ENCODE measurements at places on chromosomes 2 and 18.

- no peak for DNase-seq
Observed at GRCh38 chr2:45616658-45617411, 5.8 kb upstream of the SRBD1 start.

DNA sequence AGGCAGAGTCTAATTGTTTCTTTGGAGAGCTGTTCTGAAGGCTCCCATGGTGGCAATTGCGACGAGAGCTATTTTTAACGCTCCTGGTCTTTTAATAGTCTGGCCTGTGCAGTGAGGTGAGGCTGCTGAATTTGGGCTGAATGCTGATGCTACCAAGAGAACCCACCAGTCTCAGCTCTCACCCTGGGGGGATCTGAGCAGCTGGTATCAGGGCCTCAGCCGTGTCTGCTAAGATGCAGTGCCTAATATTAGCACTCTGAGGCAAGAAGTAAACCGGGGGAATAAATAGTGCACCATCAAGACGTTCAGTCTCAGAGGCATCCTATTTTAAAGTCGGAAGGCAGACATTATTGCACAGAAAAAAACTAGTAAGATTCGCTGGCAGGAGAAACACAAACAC, 214.8 kb upstream of the PID1 start:
- DNase-seq, result no peak

DNA sequence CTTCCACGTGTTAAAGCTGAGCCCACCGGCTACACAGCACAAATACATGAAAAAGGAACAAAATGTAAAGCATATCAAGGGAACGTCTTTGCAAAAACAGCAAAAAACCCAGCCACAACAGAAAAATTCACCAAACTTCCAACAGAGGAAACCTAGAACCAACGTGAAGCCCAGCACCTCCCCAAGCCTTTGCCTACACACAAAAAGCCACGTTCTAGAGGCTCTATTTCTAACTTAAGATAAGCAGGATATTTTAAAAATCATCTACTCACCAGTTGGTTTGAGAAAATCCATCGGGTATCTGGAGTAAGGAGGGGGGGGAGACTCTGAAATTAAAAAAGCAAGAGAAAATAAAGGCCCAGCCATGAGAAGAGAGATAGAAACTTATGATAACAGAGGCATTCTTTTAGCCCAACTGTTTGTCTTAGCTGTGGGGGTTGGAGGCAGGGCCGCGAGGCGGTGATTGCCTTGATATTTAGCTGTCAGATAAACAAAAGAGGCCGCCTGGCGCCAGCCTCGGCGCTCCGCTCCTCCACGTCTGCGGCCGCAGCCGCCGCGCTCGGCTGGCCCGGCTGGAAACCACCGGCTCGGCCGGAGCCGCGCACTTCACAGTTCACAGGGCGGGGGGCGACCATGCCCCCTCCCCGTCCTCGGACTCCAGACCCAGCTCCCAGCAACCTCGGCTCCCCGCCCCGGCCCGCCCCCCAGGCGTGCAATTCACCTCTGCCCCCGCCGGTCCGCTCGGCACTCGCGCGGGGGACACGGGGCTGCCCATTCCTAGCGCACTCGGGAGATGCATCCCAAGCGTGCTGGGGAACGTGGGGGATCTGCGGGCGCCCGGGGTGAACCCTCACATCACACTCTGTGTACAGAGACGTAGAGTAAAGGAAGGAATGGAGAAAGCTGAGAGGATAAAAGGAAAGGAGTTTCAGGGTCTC, 2.4 kb downstream of the SMAD7 start:
- no peak for DNase-seq

DNA sequence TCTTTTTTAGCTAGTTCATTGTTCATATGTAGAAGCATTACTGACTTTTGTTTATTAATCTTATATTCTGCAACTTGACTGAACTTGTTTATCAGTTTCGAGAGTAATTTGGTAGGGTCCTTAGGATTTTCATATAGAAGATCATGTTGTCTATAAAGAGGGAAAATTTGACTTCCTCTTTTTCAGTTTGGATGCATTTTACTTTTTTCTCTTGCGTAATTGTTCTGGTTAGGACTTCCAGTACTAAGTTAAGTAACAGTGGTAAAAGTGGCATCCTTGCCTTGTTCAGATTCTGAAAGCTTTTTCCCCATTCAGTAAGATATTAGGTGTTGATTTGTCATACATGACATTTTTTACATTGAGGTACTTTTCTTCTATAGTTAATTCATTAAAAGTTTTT, 726.0 kb downstream of the KCNJ3 start:
- DNase-seq, result no peak

GRCh38 chr2:128369108-128369555, 50.5 kb upstream of the HS6ST1 start:
- no peak for DNase-seq

GRCh38 chr18:74486119-74486849, 9.9 kb upstream of the CNDP2 start:
- DNase-seq, result no peak

- no peak for DNase-seq
Observed at GRCh38 chr2:218003281-218003944, 618 bp upstream of the TNS1 start.

DNA sequence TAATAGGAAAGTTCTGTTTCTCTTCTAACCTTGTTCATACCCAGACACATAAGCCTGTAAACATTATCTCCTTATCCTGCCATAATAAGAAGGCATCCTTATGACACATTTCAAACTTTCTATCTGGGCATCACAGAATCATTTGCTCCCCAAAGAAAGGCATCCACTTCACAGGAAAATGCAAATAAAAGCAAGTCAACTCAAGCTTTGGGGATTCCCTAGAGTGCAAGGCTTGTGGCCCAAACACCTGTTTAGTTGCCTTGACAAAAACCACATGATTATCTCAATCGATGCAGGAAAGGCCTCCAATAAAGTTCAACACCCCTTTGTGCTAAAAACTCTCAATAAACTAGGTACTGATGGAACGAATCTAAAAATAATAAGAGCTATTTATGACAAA, 195.7 kb upstream of the GALNT5 start:
- DNase-seq, result no peak

DNA sequence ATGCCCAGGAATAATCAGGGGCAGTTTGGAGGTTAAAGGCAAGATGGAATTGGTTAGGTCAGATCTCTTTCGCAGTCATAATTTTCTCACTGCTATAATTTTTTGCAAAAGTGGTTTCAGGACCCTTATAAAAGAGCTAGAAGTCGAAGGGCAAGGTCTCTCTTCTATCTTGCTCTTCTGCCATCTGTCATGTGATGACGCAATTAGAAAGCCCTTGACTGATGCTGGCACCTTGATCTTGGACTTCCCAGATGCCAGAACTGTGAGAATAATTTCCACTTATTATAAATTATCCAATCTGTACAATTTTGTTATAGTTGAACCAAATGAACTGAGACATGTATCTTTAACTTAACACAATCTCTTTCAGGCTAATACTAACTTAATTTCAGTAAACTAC, 6.3 kb upstream of the RALBP1 start:
- no peak for DNase-seq

GRCh38 chr18:59057969-59058368, 81.7 kb upstream of the SEC11C start:
- DNase-seq, result no peak

GRCh38 chr2:102069311-102069974, 73.1 kb upstream of the IL1R1 start:
- no peak for DNase-seq

- DNase-seq, result no peak
Observed at GRCh38 chr2:148716378-148716920, 71.9 kb downstream of the EPC2 start.

DNA sequence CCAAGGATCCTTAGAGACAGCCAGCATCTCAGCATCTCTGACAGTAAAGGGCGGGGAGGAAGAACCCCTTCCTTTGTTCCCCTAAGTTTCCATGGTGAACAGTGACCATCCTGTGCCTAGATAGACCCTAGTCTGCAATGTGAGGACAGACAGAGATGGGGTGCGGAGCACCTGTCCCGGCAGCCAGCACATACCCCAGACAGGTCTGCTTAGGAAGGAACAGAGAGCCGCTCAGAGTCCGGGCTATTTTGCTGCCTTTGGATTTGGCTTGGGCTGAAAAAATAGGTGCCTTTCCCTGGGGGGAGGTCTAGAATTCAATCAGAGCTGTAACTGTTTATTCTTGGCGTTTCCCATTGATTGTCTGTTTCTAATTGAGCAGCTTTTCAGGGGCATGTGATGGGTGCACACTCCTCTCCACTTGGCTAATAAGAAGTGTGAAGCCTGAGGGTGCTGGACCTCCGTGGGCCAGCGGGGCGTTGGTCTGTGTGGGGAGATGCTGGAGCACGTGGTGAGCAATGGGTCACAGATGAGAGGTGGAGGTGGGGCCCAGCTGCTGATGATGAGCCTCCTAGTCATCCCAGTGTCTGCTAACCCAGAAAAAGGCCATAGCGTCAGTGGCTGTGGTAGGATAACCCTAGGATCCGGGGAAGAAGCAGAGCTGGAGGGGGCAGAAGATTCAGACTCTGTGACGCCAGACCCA, 236.8 kb downstream of the SEPTIN10 start:
- no peak for DNase-seq

DNA sequence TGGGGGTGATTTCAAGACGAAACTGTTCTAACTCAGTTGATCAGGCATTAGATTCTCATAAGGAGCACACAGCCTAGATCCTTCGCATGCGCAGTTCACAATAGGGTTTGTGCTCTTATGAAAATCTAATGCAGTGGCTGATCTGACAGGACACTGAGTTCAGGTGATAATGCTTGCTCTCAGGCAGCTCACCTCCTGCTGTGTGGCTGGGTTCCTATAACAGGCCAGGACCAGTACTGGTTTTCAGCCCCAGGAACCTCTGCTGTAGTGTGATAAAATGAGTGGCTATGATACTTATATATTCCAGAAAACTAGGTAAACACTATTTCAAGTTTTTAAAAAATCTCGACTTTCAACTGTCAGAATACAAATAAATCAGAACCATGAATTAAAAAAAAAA, 271.4 kb downstream of the GALNT13 start:
- no peak for DNase-seq

DNA sequence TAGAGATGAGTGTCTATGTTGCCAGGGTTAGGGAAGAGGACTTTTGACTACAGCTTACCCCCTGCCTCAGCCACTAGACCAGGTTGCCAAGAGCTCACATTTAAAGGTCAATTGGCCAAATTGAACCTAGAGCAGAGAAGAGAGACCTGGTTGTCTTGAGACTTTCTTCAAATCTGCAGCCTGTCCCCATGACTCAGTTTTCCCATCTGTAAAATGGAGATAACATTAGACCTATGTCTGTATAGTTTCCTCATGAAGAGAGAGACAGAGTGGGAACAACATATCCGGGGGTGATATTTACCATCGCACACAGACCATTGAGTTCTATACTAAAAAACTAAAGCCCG, 1.6 kb upstream of the LIPG start:
- DNase-seq, result no peak

GRCh38 chr18:59268721-59269562, 4.3 kb downstream of the RAX start:
- no peak for DNase-seq

GRCh38 chr2:174874085-174874484, 109.8 kb upstream of the CHRNA1 start:
- DNase-seq, result no peak

DNA sequence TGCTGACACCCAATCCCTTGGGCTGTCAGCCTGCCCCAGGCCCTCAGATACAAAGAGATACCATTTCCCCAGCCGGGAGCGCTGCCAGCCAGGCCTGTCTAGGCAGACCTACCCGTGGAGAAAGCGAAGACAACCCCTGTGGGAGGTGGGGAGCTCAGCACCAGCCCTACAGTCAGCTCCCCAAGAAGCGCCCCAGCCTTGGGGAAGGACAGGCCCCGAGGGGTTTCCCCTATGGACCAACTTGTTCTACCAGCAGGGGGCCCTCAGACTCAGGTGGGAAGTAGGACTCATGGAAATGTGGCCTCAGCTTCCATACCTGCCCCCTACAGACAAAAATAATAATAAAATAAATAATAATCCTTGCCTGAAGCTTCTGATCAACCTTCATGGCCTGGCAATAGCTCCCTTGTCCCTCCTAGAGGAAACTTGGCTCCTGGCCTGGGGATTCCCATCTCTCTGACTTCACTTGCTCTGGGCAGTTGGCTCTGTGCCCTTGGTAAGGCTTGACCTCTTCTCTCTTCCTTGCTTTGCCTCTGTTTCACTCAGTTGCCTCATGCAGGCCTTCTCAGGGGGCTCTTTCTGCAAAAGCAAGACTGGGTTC, 7.0 kb downstream of the SLC35F6 start:
- no peak for DNase-seq

DNA sequence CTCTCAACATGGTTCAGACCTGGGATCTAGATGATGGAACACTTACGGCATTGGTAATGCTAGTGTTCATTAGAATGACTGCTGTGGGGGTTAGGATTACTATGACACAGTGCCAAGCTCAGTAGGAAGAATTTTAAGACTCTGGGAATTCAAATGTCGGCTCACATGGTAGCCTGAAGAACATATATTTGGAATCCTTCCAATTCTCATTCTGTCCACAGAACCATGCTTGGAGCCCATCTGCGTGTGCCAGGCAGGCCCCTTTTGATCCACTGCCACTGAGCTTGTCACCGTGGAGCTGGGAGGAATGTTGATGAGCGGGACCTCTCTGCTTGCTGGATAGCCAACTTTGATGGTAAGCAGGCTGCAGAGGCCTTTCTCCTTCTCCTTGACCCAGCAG, 322.0 kb upstream of the SOX11 start:
- peak; percentile 54 for DNase-seq

DNA sequence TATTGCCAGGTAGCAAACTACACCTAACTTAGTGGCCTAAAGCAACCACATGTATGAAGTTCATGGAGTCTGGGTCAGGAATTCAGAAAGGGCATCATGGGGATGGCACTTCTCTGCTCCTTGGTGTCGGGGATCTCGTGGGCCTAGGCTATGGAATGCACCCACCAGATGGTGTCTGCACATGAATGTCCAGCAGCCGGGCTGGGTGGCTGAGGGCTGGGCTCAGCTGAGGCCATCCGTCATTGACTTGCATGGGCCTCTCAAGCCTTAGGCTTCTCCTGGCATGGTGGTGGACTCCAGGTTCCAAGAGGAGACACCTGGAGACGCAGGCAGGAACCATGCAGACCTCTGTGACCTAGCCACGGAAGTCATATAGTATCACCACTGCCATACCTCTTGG, 26.0 kb upstream of the RPL31 start:
- DNase-seq, result no peak

Measured in retinal pigment epithelial cell (primary cell).